ENCODE measurements at places on chromosomes 3 and 15.

- no peak for DNase-seq
Observed at GRCh38 chr3:128338536-128339330, 128.0 kb downstream of the DNAJB8 start.

DNA sequence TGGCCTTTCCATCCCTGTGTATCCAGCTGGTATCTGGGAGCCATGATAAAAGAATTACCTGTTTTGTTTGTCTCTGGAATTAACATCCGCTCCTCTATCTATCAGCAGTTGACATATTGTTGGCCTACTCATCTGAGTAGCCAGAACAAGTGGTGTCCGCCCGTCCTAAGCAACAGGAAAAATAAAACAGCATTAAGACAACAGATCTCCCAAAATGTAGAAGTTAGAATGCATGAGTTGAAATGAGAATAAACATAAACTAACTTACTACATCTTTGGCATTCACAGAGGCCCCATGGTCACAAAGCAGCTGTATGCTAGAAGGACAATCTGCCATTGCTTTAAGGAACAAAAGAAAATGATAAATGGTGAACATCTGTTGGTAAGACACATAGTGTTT, 75.9 kb downstream of the UACA start:
- no peak for DNase-seq

- DNase-seq = no peak
Observed at GRCh38 chr15:32723171-32723948, 5.6 kb downstream of the GREM1 start.

GRCh38 chr3:113064183-113064582, 73.4 kb downstream of the GTPBP8 start:
- DNase-seq = no peak

GRCh38 chr3:181935915-181936314, 224.2 kb downstream of the SOX2 start:
- DNase-seq = no peak

- no peak for DNase-seq
Observed at GRCh38 chr3:161296814-161297213, 74.5 kb downstream of the SPTSSB start.

All from esophagus squamous epithelium (tissue), 5 donors.